SK-MEL-5 (cell line): ENCODE measurements at places on chromosomes 12 and 14.

GRCh38 chr14:35380794-35381193 lies 23.8 kb downstream of the NFKBIA start:
- no peak for DNase-seq

DNA sequence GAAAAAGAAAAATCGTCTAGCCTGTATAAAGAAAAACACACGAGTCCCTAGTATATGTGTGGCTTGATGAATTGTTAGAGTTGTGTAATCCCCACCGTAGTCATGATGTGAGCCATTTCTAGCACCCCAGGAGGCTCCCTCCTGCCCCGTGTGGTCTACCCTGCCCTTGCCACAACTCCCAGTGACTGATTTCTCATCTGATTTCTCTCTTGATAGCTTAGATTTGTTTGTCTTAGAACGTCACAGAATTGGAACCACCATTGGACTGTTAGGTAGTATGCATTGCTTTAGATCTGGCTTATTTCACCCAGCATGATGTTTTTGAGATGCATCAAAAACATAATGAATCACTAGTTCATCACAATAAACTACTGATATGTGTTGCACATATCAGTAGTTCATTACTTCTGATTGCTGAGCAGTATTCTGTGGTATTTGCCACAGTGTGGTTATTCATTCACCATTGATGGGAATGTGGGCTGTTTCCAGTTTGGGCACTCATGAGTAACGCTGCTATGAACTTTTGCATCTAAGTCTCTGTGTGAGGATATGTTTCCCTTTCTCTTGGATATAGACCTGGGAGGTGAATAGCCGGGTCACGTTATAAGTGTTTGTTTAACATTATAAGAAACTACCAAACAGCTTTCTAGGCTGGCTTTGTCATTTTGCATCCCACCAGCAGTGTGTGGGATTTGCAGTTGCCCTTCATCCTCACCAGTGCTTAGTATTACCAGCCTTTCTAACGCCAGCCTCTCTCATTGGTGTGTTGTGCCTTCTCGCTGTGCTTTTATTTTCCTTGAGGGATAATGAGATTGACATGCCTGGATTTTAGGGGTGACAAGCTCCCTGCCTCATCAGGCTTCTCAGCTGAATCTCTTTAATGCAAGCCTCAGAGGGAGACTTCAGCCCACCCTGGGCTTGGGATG lies 31.9 kb upstream of the NCOR2 start:
- DNase-seq: no peak

DNA sequence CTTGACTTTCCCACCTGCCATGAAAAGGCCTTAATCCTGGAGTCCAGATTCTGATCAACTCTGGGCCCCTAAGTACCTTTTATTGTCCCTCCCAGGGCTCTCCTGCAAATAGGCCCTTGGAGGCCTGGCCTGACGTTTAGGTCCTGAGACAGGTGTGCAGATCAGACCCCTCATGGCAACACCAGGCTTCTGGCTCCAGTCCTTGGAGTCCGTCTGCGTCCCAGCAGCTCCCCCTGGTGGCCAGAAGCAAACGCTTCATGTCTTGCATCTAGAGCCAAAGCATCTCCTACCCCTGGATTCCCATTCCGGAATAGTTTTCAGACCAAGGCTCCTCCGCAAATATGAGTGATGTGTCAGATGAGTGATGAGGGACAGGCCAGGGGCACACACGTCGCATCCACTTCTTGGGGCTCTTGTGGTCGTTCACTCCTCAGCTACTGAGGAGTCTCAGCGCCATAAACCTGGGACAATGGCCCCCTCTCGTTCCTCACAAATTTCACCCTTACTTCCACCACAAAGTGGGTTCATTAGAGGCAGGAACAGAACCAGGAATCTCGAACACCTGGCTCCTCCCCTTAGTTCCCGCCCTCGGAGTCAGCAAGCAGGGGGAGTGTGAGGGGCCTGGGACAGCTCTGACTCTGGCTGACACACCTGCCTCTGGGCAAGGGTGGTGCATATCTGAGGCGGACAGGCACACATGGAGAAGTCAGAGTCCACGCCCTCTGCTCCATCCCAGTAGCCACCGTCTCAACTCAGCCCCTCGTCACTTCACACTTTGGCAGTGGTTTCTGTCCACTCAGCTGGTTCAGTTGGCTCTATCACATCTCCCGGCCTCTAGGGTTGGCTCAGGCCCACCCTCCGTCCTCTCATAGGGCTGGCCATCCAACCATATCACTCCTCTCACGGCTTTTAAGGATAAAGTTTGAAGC lies 77.9 kb upstream of the PWP1 start:
- peak; percentile 85 for DNase-seq

DNA sequence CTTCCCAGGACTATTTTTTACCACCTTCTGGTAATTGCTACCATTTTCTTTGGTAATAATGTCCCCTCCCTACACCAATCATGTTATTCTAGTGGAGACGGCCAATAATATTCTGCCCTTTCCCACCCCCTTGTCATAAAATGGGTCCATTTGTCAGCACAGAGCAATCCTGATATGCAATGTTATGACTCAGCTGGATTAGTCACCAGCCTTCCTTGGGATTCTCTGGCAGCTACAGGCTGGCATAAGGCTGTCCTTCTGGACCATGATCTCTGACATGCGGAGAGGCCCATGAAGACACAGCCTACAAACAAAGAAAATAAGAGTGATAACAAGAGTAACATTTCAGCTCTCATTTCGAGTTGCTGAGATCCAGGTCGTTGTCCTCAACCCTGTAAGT lies 222.0 kb upstream of the CPNE8 start:
- DNase-seq: peak; percentile 32

DNA sequence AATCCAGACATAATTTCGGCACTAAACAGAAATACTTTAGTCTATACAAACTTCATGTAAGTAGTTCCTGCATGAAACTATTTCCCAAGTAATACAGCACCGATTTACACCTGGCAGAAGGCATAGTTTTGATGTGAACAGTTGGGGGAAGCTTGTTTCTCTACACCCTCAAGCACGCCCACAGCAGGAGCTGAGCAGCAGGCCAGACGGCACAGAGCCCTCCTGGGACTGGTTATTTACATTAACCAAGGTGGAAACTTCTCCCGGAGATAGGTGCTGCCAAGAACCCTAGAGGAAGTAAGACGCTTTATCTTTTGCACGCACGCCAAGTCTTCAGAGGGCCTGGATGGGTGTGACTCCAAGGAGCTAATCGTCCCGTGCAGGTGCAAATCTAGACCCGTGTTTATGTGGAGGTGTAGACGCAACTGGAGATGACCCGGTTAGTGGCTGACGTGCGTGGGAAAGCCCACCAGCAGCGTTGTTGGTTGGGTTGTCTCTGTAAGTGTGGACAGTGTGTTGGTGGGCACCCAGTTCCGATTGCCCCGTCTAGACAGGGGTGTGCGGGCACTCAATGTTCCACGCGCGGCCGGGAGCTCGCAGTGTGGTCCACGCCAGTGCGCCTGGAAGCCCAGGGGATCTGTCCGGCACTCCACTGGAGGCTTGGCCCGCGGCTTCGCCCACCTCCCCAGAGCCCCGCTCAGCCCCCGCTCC lies 767 bp upstream of the TCP11L2 start:
- DNase-seq: peak; percentile 46

DNA sequence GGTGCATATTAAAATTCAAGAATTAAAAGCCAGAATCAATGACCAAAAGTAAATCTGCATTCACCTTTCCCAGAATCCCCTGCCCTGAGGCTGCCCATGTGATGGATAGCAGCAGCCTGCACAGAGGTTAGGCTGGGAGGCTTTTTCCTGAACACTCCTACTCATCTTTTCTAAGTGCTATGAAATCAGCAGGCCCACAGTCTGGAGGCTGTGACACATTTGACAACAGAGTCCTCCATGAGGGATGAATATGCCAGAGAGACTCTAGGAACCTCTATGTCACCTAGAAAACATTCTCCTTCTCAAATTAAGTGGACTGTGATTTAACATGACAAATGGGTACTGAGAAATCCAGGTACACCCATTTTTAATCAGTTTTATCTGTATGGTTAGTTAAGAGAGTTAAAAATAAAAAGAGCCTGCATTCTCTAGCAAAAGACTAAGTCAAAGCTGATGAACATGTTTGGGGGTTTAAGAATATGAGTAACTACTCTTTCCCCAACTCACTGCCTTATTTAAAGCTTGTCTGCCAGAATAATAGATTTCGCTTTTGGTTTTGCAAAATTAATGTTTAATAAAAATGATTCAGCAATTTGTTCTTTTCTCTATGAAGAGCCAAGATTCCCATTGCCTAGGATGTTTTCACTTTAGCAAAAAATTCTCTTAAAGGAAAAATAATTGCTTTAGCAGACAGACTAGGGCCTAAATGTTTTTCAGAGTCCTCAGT lies 115.0 kb downstream of the RTN1 start:
- no peak for DNase-seq

GRCh38 chr14:77123381-77124325 lies 17.9 kb downstream of the ZDHHC22 start:
- DNase-seq: no peak

GRCh38 chr14:102907980-102908730 lies 14.3 kb upstream of the AMN start:
- DNase-seq: no peak

- no peak for DNase-seq
Measured at GRCh38 chr12:25469368-25469767, 83.7 kb downstream of the LMNTD1 start.

- no peak for DNase-seq
Measured at GRCh38 chr12:75345531-75345930, 11.1 kb downstream of the GLIPR1L1 start.

GRCh38 chr14:61388173-61388975 lies 67.0 kb downstream of the PRKCH start:
- DNase-seq: peak; percentile 63

GRCh38 chr12:24424889-24425600 lies 475.6 kb upstream of the SOX5 start:
- DNase-seq: no peak

DNA sequence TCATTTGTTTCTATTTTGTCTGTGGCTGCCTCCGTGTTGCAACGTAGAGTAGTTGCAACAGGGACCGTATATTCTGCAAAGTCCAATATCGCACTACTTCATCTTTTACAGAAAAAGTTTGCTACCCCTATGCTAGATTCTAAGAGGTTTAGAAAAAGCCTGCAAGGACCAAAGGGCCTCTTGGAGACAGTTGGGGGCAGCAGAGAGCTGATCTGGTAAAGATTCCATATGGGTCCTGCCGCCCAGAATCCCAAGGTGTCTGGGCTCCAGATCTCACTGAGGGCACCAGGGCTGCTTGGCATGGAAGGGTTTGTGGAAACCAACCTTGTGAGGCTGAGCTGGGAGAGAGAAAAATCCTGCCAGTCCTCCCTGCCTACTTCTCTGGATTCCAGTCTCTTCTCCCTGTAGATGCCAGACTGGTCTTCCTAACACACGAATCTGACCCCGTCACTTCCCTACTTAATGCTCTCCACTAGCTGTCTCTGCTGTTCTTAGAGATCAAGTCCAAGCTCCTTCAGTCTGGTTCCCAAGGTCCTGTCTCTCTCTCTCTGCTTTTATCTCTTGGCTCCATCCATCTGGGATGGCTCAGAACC lies 74.6 kb downstream of the GLRX5 start:
- peak; percentile 82 for DNase-seq
